ENCODE measurements at places on chromosomes 2 and 18.

DNA sequence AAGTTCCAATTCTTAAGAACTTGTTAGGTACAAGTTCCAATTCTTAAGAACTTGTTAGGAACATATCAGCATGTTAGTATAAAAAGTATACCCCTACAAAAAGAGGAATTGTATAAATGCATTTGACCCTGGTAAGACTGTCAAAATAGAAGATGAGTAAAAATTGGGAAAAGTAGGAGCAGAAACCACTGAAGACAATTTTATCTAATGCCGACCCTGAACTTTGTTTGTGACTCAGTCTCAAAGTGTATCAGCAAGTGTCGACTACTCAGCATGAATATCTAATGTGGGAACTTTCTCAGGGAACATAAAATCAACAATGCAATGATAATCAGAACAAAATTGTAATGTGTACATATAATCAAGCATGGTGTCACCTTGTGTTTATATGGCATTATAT, 583 bp upstream of the CD226 start:
- no peak for ATAC-seq

DNA sequence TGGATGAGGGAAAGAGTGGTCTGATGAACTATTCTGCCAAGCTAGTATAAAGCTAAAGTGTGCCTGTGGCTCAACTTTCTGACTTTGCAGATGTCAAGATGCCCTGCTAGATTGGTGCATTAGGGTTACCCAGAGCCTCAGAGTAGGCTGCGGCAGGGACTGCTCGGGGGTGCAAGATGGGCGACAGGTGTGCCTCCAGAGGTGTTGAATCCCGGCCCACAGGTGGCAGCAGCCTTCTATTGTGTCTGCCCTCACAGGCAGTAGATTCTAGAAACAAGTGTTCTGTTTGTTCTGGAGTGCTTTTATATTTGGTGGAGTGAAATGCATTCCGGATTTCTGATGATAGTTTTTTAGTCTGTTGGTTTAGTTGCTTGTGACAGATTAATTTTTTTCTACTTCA, 131.6 kb upstream of the IL1R2 start:
- no peak for ATAC-seq

DNA sequence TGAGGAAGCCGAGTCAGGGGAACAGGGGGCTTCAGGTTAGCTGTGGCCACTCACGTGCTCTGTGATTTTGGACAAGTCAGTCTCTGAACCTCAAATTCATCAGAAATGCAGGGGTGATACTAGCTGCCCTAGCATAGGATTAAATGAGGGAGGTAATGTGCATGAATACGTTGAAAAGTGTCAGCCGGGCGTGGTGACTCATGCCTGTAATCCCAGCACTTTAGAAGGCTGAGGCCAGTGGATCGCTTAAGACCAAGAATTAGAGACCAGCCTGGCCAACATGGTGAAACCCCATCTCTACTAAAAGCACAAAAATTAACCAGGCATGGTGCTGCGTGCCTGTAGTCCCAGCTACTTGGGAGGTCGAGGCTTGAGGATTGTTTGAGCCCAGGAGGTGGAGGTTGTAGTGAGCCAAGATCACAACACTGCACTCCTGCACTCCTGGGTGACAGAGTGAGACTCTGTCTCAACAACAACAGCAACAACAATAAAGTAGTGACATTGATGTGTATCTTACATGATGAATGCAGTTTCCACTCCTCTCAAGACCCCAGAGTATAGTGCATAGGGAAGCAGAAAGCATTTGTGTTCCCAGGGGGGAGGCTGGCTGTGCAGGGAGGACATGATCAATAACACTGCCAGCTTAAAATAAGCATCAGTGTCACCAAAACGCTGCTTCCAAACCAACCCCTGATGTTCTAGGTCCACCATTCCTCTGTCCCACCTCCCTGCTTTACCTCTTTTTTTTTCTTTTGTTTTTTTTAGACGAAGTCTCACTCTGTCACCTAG, 68.8 kb downstream of the HNRNPLL start:
- no peak for ATAC-seq

GRCh38 chr2:12432985-12433625, 283.6 kb upstream of the TRIB2 start:
- no peak for ATAC-seq

DNA sequence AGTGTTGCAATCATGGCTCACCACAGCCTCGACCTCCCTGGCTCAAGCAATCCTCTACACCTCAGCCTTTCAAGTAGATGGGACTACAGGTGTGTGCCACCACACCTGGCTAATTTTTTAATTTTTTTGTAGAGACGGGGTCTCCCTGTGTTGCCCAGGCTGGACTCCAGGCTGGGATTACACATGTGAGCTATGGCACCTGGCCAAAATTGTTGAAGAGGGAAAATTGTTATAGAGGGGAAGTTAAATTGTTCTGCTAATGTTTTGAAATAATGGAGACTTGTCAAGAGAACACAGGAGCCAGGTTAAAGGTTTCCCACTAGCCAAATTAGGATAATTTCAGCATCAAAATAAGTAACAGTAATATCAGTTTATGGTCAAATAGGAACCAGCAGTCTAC, 25.1 kb downstream of the PPIG start:
- no peak for ATAC-seq

- no peak for ATAC-seq
Measured at GRCh38 chr2:11499081-11499743, 33.3 kb upstream of the E2F6 start.

GRCh38 chr2:109231428-109231827, 102.4 kb downstream of the SH3RF3 start:
- ATAC-seq, result no peak

DNA sequence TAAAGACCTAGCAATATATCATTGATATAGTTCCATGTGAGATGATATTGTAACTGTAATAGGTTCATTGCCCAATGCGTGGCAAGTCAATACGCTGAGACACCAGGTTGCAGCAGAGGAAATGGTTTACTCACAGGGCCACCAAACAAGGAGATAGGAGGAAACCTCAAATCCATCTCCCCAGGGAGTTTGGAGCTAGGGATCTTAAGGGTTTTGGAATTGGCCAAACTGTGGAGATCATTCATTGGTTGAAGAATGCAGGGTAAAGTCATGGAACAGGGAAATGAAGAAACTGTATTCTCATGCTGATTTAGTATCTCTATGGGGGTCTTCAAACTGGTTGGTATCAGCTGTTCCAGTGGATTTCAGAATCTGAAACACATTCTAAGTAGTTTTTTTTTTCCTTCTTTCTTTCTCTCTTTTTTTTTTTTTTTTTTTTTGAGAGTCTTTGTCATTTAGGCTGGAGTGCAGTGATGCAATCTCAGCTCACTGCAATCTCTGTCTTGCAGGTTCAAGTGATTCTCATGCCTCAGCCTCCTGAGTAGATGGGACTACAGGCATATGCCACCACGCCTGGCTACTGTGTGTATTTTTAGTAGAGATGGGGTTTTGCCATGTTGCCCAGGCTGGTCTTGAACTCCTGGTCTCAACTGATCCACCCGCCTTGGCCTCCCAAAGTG, 30.7 kb upstream of the PPM1B start:
- no peak for ATAC-seq

DNA sequence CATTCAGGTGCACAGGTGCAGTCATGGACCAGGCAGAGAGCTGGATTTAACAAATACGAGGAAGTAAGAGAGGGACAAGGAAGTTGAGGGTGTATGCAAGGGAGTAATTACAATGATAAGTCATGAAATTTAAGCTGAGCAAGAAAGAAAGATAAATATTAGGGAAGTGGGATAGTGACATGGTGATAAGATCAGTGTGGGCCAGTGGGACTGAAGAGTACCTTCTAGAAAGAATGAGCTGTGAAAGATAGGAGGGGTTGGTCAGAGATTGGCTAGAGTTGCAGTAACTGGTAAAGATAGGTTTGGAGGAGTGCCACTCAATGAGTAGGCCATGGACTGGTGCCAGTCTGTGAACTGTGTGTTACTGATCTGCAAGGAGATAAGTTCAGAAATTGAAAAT, 200.8 kb upstream of the SIX3 start:
- ATAC-seq, result no peak

DNA sequence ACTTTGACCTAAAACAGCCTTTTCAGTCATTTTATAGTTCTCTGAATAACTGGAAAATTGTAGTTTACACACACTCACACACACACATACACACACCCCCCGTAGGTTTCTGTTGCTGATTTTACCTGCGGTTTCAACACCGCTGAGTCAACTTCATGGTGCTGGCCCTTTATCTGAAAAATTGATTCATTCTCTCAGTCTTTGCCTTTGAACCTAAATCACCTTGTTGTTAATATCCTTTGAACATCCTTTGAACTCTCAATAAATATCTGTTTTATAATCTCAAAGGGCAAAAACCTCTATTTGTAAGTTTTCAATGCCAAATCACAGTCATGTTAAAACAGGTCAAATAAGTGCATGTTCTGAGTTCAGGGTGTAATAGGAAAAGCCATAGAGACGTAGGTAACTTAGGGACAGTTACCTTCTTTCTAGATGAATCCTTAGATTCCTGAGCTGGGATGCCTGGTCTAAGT, 109.0 kb upstream of the BZW1 start:
- ATAC-seq, result peak; percentile 80

- ATAC-seq, result no peak
Measured at GRCh38 chr2:174327841-174328113, 7.0 kb upstream of the SP9 start.

DNA sequence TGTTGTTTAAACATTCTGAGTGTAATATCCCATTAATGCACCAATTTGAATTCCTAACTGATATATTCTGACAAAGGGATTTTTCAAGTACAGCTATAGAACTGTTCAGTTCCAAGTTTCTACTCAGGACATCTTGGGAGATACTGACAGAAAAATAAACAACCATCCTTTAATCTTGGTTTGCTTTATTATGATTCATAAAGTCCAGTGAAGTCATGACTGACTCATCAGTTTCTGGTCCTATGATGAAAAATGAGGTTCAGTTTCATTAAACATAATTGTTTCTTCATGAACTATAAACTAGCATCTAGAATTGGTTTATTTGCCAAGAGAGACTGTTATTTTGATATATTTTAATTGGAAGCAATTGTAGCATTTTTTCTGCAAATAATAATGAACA, 896.2 kb downstream of the CCDC85A start:
- ATAC-seq, result no peak

- no peak for ATAC-seq
Measured at GRCh38 chr2:39583781-39584180, 81.9 kb upstream of the TMEM178A start.

DNA sequence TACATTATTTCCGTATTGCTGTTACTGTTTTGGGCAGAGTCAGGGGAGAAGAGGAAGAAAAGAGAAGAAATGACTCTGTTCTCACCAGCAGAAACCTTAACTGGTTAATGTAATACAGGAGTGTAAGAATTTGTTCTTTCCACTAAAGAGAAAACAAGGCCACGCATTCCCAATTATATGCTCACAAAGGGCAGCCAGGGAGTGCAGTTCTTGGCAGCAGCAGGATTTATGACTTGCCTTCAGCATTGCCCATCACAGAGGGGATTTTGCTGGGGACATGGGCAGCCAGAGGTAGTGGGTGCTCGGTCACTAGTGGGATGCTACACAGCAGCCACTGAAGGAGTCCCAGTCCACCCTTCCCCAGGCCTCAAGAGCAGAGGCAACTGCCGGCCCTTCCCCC, 18.4 kb downstream of the MREG start:
- ATAC-seq, result no peak

- no peak for ATAC-seq
Measured at GRCh38 chr2:185628985-185629384, 109.6 kb upstream of the FSIP2 start.

GRCh38 chr2:99571954-99572353, 82.1 kb upstream of the REV1 start:
- ATAC-seq, result no peak

DNA sequence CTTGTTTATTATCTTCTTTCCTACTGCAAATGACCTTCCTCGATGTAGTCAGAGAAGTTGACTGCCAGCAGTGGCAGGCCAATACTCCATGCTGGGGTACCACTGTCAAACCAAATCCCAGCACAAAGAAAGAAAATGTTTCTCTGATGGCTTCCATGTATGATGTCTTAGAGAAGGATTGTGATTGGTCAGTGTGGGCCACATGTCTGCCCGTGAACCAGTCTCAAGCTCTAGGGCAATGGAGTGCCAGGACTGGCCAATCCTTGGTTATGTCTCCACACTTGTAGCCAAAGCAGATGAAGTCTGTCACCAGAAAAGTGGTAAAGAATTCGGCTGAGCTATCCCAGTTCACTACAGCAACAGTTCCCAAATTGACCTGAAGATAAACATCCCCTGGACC, 17.6 kb upstream of the SMAD4 start:
- no peak for ATAC-seq

- no peak for ATAC-seq
Measured at GRCh38 chr2:9010866-9011265, 7.4 kb upstream of the MBOAT2 start.

- ATAC-seq, result peak; percentile 90
Measured at GRCh38 chr2:134282629-134283400, 28.9 kb downstream of the MGAT5 start.

- ATAC-seq, result no peak
Measured at GRCh38 chr2:151380580-151381235, 23.3 kb downstream of the TNFAIP6 start.

GRCh38 chr2:171325886-171326585, 107.8 kb downstream of the METTL8 start:
- peak; percentile 66 for ATAC-seq

GRCh38 chr18:67200665-67201064, 315.9 kb downstream of the DSEL start:
- no peak for ATAC-seq

GRCh38 chr2:85635636-85636035, 19.6 kb downstream of the USP39 start:
- no peak for ATAC-seq

DNA sequence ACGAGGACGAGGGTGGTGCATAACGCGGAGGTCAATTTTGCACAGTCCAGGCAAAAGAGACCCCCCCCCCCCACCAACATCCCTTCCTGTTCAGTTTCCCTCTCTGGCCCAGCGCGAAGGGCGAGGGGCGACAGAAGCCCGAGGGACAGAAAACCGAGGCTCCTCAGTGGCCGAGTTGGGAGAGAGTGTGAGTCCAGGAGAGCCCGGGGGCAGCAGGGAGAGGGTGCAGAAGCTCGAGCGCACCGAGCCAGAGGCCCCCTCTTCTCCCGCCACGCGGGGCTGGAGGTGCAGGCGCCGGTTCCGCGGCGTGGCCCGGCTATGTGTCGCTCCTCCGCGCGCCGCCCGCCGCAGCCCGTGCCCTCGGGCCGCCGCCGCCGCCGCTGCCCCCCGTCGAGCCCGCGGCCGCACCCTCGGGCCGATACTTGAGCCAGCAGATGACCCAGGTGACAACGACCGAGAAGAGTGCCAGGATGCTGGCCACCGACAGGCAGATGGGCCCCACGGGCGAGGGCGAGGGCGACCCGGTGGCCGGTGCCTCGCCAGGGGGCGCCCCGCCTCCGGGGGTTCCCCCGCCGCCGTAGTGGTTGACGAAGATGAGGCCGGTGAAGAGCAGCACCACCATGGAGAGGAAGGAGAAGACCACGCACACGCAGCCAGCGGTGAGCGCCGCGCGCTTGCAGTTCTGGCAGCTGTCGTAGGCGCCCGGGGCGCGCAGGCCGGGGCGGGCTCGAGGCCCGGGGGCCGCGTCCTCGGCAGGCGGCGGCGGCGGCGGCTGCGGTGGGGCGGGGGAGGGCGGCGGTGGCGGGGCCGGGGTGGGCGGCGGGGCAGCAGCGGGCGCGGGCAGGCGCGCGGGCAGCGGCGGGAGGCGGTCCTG, 20.2 kb upstream of the PAX3 start:
- peak; percentile 62 for ATAC-seq

GRCh38 chr2:74762789-74763188, 71.1 kb upstream of the HK2 start:
- no peak for ATAC-seq

All from activated CD4-positive, CD25-positive, alpha-beta regulatory T cell treated with anti-CD3 and anti-CD28 coated beads, Interleukin-2, amount 50 U/mL, for 24 hours (primary cell).